ENCODE measurements at places on chromosomes 6 and 20. TPM values are rescaled to one million over a fixed set of nuclear protein-coding genes. Genes with fewer than 3 reads are reported as not detected.

TRIM40 gene
- total RNA-seq = not detected

SCRT2 gene
- total RNA-seq = not detected

SLC44A4 gene
- total RNA-seq = not detected

BANF2 gene
- not detected for total RNA-seq

PCK1 gene
- not detected for total RNA-seq

ALDH8A1 gene
- total RNA-seq = 0.42 TPM

TMEM244 gene
- not detected for total RNA-seq

PHACTR3 gene
- total RNA-seq = not detected

FLRT3 gene
- 0.40 TPM for total RNA-seq

C4B gene
- total RNA-seq = 10.5 TPM

WFDC13 gene
- total RNA-seq = not detected

CCM2L gene
- not detected for total RNA-seq

JAG1 gene
- 254 TPM for total RNA-seq
